OCI-LY7 (cell line): ENCODE measurements at places on chromosomes 1 and 21.

GRCh38 chr1:45630429-45630828 lies 6.6 kb upstream of the CCDC17 start:
- no peak for DNase-seq

DNA sequence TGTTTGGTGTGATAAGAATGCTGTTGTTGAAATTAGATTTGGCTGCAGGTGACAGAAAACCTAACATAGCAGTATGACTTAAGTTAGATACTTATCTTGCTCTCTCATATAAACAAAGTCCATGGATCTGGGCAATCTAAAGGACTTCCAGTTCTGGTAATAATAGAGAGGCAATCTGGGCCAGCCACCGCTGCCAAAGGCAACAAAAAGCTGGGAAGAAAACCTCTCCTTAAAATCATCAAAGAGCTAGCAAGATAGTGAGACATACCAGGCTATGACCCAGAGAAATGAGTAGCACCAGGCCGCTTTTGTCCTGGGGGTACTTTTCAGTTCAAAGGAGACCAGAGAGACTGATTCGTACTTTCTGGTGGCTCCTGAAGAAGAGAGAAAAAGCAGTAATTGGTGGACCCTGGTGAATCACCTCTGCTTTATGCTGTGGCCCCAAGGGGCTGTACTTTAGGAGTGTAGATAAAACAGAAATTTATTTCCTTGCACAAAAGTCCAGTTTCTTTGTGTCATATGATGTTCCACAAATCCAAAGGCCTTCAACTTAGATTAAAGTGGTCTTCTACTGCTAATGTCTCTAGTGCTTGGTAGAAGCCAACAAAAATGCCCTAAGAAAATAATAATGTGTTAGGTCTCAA lies 125.4 kb downstream of the TBX19 start:
- DNase-seq, result no peak

- no peak for DNase-seq
Observed at GRCh38 chr1:115461526-115461925, 123.5 kb upstream of the NGF start.

DNA sequence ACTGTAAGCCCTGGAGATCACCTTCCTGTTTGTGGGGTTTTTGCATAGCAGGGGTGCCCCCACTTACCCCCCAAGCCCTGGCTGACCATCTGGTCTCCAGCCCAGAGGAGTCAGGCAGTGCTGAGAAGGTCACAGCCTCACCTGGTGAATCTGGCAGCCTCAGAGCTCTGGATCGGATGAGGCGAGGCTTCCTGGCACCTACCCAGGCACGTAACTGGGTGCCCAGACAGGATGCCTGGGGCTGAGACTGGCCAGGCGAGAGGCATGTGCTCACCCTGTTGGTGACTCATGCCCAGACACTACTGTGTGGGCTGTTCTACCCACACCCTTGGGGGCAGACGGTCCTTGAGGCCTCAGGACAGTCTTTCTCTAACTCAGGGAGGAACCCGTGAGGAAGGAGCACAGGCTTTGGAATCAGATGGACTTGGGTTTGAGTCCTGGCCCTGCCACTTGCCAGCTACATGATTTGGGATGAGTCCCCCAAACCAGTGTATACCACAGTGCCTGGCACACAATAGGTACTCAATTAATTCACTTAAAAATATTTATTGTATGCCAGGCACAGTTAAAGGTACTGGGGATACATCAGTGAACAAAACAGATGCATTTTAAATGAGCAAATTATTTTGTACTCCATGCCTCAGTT lies 15.1 kb upstream of the PADI3 start:
- DNase-seq, result no peak

DNA sequence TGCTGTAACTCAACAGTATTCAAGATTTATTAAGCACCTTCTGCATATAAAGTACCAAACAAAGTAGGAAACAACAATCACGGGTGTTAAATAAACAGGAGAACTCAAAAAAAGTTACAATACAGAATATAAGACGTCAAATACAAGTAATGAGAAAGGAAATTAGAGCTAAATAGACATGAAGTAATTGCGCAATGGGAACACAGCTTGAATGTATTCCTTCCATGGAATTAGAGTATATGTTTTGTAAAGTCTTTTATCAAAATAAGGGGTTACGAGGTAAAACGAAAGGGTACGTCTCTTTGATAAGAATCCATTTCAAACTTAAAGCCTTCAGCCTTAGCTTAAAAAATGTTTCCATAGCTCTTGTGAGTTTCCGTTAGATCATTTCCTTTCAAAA lies 109.1 kb downstream of the SPATA6 start:
- no peak for DNase-seq

GRCh38 chr1:4713669-4714068 lies 59.3 kb downstream of the AJAP1 start:
- no peak for DNase-seq

- DNase-seq, result no peak
Observed at GRCh38 chr1:227735539-227736285, 477 bp downstream of the SNAP47 start.

DNA sequence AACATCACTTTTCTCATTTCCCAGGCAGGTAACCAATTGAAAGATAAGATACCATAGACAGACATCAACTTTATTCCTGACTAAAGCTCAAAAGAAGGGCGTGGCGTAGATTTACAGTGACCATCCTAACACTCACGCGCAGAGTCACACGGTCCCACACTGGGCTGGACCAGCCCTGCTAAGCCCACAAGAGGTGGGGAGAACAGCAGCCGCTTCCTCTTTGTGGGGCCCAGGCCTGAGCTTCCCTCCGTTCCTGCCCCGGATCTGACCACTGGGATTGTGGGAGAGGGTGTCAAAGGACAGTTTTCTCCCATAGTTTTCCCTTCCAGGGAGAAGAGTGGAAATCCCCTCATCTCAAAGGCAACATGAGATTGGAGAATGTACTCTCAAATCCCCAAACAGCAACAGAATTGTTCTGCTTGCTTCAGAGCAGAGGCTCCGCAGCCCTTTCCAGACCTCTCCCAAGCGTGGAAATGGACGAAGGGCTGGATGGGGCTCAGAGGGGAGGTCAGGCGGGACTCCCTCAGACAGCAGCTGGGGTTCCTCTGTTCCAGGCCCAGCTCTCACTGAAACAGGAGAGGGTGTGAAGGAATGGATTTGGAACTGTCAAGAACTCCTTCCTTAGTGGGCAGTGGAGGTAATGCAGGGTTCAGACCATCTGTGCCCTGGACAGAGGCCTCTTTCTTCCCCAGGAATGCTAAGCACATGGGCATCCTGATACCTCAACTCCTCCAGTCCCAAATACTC lies 33.7 kb downstream of the L1TD1 start:
- no peak for DNase-seq

- peak; percentile 58 for DNase-seq
Observed at GRCh38 chr1:11320153-11320936, 47.3 kb downstream of the UBIAD1 start.

GRCh38 chr21:42223826-42224575 lies 5.1 kb downstream of the ABCG1 start:
- no peak for DNase-seq

DNA sequence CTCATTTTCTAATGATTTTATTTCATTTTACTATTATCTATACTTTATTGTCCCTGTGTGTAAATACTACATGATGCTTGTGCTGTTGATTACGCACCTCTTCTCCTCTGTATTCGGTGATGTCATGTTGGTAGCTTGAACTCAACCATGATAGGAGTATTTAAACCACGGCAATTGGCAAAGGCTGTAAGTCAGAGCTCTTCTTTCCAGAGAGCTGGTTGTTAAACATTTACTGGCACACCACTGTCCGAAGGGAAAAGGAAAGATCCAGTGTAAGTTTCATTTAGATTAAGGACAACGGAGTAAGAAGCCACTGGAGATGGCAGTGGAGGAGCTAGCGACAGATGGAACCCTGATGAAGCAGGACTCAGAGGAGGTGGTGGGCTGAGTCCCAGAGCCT lies 93.4 kb upstream of the KCNE2 start:
- DNase-seq, result no peak

- no peak for DNase-seq
Observed at GRCh38 chr1:153985341-153985912, 712 bp downstream of the RAB13 start.

DNA sequence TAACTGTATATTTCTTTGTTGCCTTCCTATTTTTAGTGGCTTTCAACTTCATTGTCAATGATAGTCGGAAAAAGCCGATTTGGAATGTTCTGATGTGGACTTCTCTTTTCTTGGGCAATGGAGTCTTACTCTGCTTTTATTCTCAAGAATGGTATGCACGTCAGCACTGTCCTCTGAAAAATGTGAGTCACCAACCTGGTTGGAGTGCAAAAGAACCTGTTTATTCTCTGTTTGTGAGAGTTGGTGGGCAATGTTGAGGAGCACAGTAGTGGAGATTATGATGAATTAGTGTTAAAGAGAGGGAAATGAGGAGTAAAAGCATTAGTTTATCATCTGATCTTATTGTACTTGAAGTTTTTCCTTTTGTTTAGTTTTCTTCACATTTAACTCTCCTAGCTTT lies 14.5 kb upstream of the AXDND1 start:
- no peak for DNase-seq

DNA sequence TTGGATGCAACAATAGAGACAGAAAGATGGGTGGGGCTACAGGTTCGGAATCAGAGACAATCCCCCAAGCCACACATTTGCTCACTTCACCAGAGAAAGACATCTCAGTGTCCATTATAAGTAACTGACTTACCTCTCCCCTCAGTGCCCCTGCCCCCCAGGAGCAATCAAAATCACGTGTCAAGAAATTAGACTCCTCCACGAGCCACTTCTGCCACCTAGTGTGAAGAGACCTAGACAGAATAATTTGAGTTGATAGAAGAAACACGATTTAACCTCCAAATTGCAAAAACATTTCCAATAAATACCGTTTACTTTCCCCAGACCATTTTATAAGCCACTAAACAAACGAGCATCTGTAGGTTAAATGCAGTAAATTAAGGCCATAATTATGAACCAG lies 123.2 kb downstream of the SLC30A10 start:
- DNase-seq, result no peak

- DNase-seq, result no peak
Observed at GRCh38 chr1:69491416-69491815, 76.3 kb upstream of the LRRC7 start.

- peak; percentile 19 for DNase-seq
Observed at GRCh38 chr1:52139817-52140540, 1.9 kb upstream of the ZFYVE9 start.

GRCh38 chr1:214983126-214983869 lies 99.2 kb upstream of the KCNK2 start:
- DNase-seq, result no peak

DNA sequence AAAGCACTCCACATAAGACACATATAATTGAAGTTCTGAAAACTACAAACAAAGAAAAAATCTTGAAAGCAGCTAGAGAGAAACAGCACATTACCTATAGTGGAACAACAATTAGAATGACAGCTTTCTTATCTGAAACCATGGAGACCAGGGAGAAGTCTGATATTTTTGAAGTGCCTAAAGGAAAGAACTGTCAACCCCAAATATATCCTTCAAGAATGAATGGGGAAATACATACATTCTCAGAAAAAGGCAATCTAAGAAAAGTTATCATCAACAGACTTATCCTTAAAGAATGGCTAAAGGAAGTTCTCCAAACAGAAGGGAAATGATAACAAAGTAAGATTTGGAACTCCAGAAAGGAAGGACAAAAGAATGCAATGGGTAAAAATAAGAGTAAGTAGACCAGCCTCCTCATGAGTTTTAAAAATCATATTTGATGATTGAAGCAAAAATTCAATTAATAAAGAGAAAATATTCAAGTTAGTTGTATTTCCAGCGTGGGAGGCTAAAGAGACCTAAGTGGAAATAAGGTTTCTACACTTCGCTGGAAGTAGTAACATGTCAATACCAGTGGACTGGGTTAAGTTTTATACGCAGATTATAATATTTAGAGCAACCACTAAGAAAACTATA lies 170.8 kb upstream of the SAMSN1 start:
- no peak for DNase-seq

- no peak for DNase-seq
Observed at GRCh38 chr1:223231581-223231980, 88.5 kb upstream of the TLR5 start.

GRCh38 chr1:81224222-81224621 lies 576.5 kb upstream of the ADGRL2 start:
- DNase-seq, result no peak

GRCh38 chr1:245129319-245130240 lies 25.2 kb upstream of the KIF26B start:
- no peak for DNase-seq

GRCh38 chr1:243882276-243882675 lies 32.2 kb upstream of the AKT3 start:
- DNase-seq, result no peak

DNA sequence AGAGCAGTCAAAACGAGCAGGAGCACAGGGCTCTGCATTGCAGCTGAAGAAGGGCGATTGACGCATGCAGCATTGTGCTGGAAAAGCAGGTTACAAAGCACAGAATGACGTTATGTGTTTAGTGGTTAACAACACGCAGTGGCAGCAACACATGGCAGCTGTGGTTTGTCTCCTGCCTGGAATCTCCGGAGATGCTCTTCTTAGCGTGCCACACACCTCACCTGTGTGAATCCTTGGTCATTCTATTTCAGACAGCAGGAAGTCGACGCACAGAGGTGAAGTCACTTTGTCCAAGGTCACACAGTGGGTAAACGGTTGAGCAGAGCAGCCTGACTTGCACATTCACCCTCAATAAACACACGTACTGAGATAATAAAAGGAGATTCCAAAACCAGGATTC lies 14.7 kb downstream of the OBSCN start:
- DNase-seq, result no peak

DNA sequence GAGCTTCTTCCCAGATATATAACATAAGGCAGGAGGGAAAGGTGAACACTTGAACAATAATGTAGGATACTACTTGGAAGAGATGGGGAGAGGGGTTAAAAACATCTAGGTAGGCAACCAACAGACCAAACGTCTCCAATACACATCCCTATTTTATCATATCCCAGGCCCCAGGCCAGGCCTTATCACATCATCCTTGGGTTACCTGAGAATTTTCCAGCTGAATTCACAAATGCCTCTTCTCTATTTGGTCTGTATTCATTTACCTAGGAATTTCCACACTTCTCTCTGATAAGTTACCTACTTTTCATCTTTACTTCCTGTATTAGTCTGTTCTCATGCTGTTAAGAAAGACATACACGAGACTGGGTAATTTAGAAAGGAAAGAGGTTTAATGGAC lies 141.9 kb upstream of the C1orf21 start:
- no peak for DNase-seq

- no peak for DNase-seq
Observed at GRCh38 chr1:26832249-26832960, 5.9 kb downstream of the ZDHHC18 start.

GRCh38 chr1:94296018-94296417 lies 58.6 kb upstream of the ARHGAP29 start:
- no peak for DNase-seq

- peak; percentile 37 for DNase-seq
Observed at GRCh38 chr1:6148497-6149241, 31.5 kb downstream of the CHD5 start.

GRCh38 chr1:43303471-43304313 lies 2.9 kb downstream of the TIE1 start:
- DNase-seq, result no peak

- no peak for DNase-seq
Observed at GRCh38 chr1:13461977-13462376, 51.7 kb downstream of the PRAMEF20 start.
